ENCODE measurements at places on chromosomes 3 and 15.
A peak's percentile ranks its signal among the peaks of the same experiment; 100 is the strongest.

GRCh38 chr15:55654561-55655031 lies 66.5 kb upstream of the PYGO1 start:
- DNase-seq, result no peak

DNA sequence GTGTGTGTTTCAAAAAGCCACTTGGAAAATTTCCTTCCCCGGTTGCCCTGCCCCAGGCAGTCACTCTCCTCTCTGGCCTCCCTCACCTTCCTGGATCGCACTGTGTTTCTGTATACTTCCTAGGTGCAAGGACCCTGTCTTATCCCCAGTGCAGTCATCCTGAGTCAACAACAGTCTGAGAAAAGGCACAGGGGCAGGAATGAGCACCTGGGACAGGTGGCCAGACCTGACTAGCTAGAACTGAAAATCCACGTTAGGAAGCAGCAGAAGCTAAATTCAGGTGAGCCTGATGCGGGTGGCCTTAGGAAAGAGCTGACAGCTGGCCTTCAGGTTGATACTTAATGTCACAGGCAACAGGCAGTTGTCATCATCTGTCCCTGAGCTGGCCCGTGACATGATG lies 62.9 kb upstream of the VGLL4 start:
- no peak for DNase-seq

DNA sequence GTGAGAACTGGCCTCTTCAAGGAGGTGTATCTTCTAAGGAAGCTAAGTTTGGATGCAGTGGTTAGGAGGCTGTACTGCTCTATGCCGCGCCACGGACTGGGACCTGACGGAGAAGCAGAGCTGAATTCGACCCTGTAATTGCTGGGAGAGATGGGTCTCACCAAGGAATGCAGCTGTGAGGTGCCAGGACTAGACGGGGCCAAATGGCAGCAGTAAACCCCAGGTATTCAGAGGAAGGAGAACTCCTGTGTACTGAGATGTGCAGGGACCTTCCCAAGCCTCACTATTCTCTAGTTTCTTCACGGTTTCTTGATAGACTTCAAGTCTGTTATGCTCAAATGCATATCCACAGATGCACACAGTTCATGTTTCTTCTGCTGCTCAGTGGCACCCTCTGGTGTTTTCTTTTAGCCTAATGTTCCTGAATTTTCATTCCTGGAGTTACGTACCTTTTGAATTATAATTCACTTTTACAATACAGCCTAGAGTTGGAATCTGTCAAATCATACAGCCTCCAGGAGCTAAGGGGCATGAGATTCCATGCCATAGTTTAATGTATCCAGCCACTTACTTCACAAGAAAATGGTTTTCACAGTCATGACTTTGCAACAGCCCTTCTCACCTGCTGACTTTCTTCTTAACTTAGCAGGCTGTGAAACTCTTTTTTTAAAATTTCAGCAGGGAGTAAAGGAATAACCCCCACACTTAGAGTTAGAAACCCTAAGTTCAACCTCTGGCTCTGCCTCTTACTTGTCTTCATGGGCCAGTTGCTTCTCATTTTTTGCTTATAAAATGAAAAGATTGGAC lies 61.8 kb downstream of the GLDN start:
- DNase-seq, result peak; percentile 8

- no peak for DNase-seq
These were observed 20.6 kb downstream of the UBE3A start for GRCh38 chr15:25418202-25418601.

GRCh38 chr3:78645628-78646310 lies 1122.0 kb downstream of the ROBO1 start:
- peak; percentile 48 for DNase-seq

- no peak for DNase-seq
These were observed 171.1 kb upstream of the TTC14 start for GRCh38 chr3:180430896-180431295.

DNA sequence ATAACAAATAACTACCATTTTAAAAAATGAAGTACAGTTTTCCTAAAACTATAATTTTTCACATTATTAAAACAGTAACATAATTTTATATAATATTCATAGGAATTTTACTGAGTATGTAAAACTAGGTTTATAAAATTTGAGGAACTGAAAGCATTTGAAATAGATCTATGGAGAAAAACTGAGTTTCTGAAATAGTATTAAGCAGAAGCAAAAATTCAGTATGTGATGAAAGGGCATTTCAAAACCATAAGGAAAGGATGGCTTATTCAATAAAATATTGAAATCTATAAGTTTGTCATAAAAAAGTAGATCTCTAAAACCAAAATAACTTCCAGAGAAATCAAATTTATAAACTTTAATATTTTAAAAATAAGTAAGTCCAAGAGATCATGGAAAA lies 53.4 kb downstream of the GBE1 start:
- no peak for DNase-seq

DNA sequence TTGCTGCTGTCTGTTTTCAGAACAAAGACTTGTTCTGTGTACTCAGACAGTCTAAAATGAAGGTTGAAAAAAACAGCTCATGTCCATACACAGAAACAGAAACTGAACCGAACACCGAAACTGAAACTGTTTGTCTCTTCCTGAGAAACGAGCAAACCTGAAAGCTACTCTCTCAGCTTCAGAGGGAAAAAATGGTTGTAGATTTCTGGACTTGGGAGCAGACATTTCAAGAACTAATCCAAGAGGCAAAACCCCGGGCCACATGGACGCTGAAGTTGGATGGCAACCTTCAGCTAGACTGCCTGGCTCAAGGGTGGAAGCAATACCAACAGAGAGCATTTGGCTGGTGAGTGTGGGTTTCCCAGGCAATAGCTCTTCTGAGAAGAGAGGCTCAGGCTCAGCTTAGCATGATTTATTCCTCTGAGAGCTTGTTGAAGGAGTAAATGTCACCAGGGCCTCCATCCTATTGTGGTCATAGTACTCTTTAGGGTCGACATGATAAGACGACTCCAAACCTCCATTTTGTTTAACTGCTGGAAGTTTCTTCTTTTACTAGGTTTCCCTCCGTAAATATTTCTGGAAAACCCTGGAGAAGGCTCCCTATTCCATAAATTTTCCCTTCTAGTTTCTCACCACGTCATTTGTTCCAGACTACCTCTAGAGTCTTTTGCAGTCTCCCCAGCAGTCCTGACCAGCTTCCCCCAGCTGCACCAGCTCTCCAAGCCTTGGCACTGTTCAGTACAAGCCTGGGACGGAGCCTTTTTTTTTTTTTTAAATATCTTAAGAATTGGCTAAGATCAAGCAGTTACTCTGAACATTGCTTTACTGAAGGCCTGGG lies at the start of gene RTP4:
RTP4 (plus strand) TSS at position 135 of the 838 bp plus-strand sequence; CDS start at position 192, 57 bp downstream.
- DNase-seq, result no peak

- DNase-seq, result no peak
These were observed 53.7 kb downstream of the LSAMP start for GRCh38 chr3:116391296-116392201.

DNA sequence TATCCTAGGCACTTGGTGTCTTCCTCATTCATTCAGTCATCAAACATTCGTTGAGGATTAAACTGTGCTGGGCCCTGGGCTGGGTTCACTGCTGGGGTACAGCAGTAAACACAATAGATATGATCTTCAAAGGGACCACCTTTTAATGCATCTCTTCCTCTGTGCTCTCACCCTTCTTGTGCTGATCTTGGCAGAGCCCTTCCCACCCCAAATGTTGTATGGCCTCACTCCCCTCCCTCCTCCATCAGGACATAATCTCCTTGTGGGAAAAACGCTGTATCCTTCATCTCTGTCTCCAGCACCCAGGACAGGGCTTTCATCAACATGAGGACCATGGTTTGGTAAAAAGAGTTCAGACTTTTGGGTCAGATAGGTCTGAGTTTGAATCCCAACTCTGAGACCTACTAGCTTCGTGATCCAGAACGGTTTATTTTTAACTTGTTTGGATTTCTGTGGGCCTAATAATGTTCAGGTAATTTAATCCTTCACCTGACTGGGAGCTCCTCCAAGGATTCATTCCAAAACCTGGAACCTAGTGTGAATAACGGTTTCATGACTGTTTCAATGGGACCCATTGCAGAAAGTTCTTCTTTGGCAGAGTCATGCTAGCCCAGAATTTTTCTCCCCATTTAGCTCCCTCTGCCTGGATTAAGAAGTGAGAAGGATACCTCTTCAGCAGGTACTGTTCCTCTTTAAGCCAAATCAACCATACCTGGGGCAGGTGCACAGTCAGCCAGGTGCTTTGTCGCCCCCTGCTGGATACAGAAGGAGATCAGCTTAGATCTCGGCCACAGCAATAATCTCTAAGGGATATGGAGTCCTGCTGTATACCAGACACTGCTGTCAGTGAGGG lies 5.2 kb upstream of the WNT7A start:
- DNase-seq, result peak; percentile 34

DNA sequence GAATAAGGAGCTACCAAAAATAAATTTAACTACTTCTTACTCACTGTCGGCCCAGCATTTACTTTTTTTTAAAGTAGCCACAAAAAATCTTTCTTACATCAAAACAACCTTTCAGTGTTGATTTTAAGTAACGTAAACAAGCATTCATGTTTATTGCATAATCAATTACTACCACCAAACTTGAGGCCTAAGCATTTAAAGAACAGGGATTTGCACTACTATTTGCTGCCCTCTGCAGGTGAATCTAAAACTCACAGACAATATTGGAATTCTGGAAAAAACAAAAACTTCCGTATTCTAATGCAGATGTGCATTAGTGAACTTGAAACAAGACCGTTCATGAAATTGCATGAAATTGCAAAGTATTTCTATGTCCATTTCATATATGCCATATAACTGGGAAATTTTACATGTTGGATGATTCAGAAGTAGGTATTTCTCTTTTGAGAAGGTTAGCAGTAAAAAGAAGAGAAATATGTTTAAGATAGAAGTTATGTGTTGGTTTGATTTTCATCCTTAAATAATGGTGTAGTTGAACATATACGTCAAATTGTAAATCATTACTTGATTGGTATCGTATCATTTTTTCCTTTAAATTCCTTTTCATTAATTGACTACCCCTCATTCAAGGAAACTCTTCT lies 55.6 kb downstream of the CGGBP1 start:
- DNase-seq, result no peak

- no peak for DNase-seq
These were observed 27.3 kb upstream of the FGD5 start for GRCh38 chr3:14791343-14791945.

DNA sequence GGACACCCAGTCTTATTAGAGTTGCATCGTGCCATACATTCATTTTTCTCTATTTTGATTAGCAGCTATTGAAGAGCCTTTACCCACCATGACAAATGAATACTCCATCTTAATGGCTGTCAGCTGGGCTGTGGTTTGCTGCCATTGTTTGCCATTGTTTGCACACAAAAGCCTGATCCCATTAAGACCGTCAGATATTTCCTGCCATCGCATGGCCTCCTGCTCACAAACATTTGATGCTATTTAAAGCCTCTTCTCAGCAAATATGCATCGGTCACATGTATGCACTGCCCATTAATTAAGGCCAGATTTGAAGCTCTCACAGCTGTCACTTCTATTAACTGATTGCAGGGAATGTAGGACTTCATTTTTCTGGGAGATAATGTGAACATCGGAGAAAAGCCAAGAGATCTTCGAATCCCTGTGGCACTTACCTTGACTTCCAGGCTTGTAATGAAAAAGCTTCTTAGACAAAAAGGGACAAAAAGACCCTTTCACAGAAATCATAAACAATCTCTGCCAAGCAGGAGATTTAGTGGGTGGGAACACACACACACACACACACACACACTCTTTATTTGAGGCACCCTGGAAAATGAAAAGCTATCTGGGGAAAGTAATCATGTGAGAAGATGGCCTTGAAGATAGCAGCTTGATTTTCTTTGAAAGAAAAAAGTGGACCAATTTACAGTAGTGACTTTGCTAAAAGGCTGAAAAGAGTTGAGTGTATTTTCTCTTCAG lies 175.4 kb upstream of the NR2E3 start:
- no peak for DNase-seq

- DNase-seq, result no peak
These were observed 479 bp downstream of the LRRC2 start for GRCh38 chr3:46565607-46566039.

- no peak for DNase-seq
These were observed 10.7 kb upstream of the CYP8B1 start for GRCh38 chr3:42886294-42886822.

DNA sequence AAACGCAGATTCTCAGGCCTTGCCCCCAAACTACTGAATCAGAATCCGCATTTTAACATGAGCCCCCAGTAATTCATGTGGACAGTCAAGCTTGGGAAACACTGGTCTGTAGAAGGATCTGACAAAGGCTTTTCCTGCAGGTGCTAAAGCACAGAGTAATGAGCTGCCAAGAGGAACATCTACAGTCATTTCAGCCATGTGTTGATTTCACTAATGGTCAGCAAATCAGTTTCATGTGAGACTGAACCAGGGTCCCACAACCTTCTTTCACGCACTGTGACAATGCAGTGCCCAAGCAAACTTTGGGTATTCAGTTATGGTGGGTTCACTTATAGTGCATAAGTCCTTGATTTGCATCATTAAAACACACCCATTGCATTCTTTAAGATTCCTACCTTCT lies 237.6 kb downstream of the TUSC7 start:
- no peak for DNase-seq

- no peak for DNase-seq
These were observed 130.1 kb upstream of the SOX2 start for GRCh38 chr3:181581656-181582055.

GRCh38 chr3:146019508-146019907 lies 141.5 kb downstream of the PLOD2 start:
- DNase-seq, result no peak

GRCh38 chr3:133362539-133362938 lies 37.3 kb upstream of the BFSP2 start:
- no peak for DNase-seq

- no peak for DNase-seq
These were observed 293.7 kb upstream of the GADL1 start for GRCh38 chr3:31188112-31188511.

DNA sequence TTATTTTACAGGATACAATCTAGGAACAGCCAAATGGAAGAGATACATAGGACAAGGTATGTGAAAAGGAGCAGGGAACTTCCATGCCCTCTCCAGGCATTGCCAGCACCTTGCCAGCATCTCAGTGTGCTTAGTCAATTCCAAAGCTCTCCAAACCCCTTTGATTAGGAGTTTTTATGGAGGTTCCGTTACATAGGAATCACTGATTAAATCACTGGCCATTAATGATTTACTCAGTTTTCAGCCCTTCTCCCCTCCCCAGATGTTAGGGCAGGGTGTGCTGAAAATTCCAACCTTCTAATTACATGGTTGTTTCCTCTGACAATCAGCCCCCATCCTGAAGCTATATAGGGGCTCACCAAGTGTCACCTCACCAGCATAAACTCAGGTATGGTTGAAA lies 11.5 kb downstream of the MYLK start:
- DNase-seq, result no peak

- no peak for DNase-seq
These were observed 67.1 kb downstream of the ATP2B2 start for GRCh38 chr3:10437995-10438901.

- DNase-seq, result no peak
These were observed 52.4 kb downstream of the ILDR1 start for GRCh38 chr3:121969631-121970030.

GRCh38 chr15:40317580-40317979 lies 5.9 kb upstream of the INAFM2 start:
- no peak for DNase-seq

Data from NCI-H1048 (cell line).